ENCODE measurements at places on chromosomes 2 and 18. TPM values are rescaled to one million over a fixed set of nuclear protein-coding genes. Genes with fewer than 3 reads are reported as not detected.

- peak; percentile 21 for DNase-seq
These were observed 38.0 kb downstream of the CABYR start for GRCh38 chr18:24176727-24177416.

Gene SDC1
- total RNA-seq: 44.7 TPM

Gene CTLA4
- not detected for total RNA-seq

Gene CAPN13
- total RNA-seq: not detected

DNA sequence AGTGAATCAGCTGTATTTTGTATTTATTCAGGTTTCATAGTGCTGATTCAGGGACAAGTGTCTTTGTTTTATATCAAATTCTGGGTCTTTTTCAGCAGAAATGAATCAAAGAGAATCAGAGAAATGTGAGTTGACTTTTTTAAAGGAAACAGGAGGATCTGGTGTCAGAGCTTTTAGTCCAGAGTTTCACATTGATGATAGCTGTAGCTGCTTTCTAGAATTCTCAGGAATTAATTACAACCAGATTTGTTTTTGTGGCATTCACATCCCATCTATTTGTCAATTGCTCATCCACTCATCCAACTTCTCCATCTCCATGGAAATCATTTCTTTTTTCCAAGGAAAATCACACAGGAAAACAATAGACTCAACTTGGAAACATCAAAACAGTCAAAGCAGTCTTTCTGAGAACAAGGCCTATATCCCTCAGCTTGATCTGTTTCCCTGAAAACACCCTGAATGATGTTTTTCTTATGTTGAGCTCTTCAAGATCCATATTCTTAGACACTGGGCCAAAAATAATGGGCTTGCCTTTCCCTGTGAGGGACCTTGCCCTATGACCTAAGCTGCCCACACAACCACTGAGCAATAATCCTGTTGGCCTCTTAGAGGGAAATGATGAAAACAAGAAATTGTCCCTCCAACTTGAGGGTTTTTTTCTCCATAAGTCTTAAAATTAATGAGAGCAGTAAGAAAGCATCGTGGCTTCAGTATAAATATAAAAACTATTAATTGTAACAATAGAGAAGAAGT lies 249.5 kb upstream of the FN1 start:
- DNase-seq: no peak

Gene GRB14
- 0.48 TPM for total RNA-seq

DNA sequence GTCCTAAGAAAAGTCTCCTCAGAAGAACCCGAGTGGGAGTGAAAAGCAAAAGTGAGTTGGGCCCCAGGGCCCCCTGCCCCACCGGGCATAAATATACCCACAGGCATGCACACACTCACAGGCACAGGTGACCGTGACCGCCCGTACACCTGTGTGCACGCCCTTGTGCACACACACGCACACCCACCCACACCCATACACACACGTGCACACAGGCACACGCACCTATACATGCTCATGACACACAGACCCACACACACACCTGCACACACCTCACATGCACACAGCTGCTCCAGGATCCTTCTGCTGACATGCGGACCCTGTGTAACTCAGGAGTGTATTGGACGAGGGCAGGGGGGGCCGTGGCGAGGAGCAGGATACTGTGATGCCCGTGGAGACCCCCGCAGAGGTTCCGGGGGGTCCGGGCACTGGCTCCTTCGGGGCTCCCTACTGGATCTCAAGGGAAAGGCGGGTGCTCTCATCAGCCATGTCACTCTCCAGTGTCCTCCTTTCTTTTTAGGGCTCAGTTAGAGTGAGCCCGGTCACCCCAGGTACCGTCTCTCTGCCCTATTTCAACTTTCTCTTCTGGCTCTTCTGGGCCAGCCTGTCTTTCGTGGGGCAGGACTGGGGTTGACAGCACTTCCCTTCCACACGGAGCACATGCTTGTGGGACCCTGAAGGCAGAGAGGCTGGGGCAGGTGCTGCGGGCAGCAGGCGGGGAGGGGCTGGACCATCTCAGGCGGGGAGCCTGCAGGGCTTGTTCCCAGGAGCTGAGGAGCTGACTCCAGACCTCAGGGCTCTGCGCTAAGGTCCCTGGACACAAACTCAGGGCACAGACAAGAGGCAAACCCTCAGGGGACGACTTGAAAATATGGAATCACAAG lies 48.5 kb downstream of the TPO start:
- DNase-seq: no peak

- no peak for DNase-seq
These were observed 53.5 kb downstream of the DARS1 start for GRCh38 chr2:135931776-135932443.

GRCh38 chr2:120228503-120228902 lies 5.3 kb upstream of the TMEM185B start:
- no peak for DNase-seq

DNA sequence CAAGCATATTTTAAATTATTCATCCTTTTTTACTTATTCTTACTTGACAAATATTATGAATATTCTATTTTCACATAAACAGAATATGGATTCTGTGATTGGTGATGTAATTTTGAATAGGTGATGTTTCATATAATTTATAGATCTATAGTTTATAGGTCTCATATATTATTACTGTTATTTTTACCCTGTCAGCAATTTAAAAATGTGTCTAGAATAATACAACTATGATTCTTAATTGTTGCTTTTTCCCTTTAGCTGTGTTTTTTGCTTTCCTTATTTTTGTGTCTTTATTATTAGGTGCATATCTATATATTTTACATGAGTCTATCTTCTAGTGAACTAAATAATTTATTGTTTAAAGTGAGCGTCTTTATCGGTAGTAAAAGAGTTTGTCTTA lies 226.7 kb upstream of the FSIP2 start:
- no peak for DNase-seq

Gene C2orf15
- total RNA-seq: 3.8 TPM

Gene OSR1
- total RNA-seq: 1.3 TPM

DNA sequence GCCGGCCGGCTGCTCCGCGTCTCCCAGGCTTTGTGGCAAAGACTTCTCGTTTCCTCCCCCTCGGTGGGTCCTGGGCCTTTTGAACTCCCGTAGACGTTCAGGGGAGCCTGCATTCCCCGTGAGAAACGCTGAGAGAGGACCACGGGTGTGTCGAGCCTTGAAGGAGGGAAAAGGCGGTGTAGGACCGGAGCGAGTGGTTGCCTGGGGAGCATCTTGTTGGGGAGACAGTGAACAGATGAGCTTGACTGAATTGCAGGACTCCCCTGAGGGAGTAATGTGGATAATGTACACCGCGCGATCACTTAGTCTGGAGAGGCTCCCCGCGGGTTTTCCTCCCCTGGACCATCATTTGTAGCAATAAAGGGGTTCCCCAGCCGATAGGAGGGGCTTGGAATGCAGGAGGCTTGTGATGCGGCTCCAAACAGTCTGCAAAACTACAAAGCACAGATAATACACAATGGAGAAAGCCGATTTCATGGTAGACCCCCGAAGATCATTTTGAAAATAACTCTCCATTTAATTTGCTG lies 769 bp downstream of the ALMS1 start:
- no peak for DNase-seq

Gene GLI2
- total RNA-seq: 2.0 TPM

- DNase-seq: no peak
These were observed 153.6 kb downstream of the COL4A4 start for GRCh38 chr2:227010433-227010832.

Gene RND3
- total RNA-seq: 51.7 TPM

Data from H4 (cell line).